Panc1 (cell line): ENCODE measurements at places on chromosomes 12 and 14. TPM values are rescaled to one million over a fixed set of nuclear protein-coding genes. Genes with fewer than 3 reads are reported as not detected.

- H3K36me3 ChIP-seq, result peaks cover 6% of the 10 kb centered on the region
- H3K4me3 ChIP-seq, result no peak overlapping the region
- H3K27ac ChIP-seq, result no peak overlapping the region
- no peaks in the 10 kb centered on the region for H3K27me3 ChIP-seq
Observed at GRCh38 chr14:35277179-35277578, 15.0 kb upstream of the PSMA6 start.

GRCh38 chr12:65637774-65638173 lies 186.5 kb upstream of the HMGA2 start:
- no peaks in the 10 kb centered on the region for H3K36me3 ChIP-seq
- H3K4me3 ChIP-seq, result no peak overlapping the region
- H3K27me3 ChIP-seq, result no peaks in the 10 kb centered on the region
- H3K4me1 ChIP-seq, result peaks cover 4% of the 10 kb centered on the region
- H3K27ac ChIP-seq, result no peak overlapping the region

IRAK4 gene
- total RNA-seq, result 11.3 TPM

DNA sequence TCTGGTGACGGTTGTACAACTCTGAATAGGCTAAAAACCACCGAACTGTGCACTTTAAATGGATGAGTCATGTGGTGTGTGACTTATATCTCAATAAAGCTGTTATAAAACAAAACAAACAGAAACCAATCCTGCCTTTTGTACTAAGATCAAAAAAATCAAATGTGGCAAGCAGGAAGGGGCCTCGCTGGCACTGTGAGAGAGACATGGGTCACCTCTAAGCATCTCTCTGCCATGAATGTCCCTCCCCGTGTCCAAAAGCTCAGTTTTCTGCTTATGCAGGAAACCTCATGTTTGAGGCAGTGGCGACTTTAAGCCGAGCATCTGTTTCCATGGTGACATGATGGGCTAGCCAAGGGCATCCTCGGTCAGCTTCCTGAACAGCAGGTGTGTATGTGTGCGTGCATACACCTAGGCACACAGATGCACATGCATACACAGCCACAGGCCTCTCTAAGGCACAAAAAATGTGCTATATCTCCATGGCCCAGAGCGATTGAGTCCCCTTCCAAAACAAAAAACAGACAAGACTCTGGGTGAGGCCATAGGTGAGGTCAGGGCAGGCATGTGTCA lies 44.4 kb downstream of the ARL6IP4 start:
- DNase-seq, result no peak
- peaks cover 10% of the 10 kb centered on the region for H3K4me1 ChIP-seq

ACSM4 gene
- not detected for total RNA-seq

- H3K4me3 ChIP-seq, result no peak overlapping the region; the same call in 1 of the 2 replicates
- H3K27me3 ChIP-seq, result peaks cover 16% of the 10 kb centered on the region
- H3K4me1 ChIP-seq, result peaks cover 17% of the 10 kb centered on the region
- H3K27ac ChIP-seq, result no peak overlapping the region
Observed at GRCh38 chr12:88577537-88577936, 2.7 kb downstream of the KITLG start.

GRCh38 chr14:63435838-63436237 lies 107.3 kb downstream of the PPP2R5E start:
- DNase-seq, result no peak
- no peak overlapping the region for H3K4me3 ChIP-seq
- peaks cover 15% of the 10 kb centered on the region for H3K4me1 ChIP-seq

DNA sequence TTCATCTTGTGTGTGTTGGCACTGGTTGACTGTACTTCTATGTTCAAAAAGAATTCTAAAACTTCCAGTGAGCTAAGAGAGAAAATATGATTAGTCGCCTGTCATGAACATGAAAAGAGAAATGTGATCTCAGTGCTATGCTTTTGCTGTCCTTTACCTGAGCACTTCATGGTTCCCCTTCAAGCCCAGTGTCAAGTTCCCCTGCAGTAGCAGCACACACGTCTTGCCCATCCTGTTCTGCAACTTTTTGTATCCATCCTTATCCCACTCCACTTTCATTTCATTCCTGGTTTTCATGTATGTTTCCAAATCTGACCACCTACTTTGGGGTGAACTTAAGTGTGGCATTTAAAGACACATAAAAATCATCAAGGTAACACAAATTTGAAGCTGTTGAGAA lies 848.0 kb upstream of the USP15 start:
- no peaks in the 10 kb centered on the region for H3K27me3 ChIP-seq
- no peaks in the 10 kb centered on the region for H3K4me1 ChIP-seq
- H3K36me3 ChIP-seq, result no peaks in the 10 kb centered on the region

DNA sequence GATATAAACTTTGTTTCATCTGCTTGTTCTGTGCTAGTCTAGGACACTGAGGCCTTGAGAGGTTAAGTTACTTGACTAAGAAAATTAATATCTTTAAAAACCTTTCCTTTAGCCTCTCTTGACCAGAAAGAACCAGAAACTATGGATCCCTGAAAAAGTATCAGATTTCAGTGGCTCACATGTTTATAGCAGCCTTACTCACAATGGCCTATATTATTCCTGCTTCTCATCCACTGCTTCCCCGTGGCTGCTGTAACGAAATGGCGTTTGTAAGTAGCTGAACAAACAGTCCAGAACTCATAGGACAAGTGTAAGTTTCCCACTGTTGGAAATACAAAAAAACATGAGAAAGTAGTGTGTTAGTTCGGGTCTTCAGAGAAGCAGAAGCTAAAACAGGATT lies 3.2 kb upstream of the PYGL start:
- H3K27me3 ChIP-seq, result no peaks in the 10 kb centered on the region
- no peak overlapping the region for H3K27ac ChIP-seq
- no peaks in the 10 kb centered on the region for H3K4me1 ChIP-seq
- DNase-seq, result no peak
- H3K36me3 ChIP-seq, result no peaks in the 10 kb centered on the region

DNA sequence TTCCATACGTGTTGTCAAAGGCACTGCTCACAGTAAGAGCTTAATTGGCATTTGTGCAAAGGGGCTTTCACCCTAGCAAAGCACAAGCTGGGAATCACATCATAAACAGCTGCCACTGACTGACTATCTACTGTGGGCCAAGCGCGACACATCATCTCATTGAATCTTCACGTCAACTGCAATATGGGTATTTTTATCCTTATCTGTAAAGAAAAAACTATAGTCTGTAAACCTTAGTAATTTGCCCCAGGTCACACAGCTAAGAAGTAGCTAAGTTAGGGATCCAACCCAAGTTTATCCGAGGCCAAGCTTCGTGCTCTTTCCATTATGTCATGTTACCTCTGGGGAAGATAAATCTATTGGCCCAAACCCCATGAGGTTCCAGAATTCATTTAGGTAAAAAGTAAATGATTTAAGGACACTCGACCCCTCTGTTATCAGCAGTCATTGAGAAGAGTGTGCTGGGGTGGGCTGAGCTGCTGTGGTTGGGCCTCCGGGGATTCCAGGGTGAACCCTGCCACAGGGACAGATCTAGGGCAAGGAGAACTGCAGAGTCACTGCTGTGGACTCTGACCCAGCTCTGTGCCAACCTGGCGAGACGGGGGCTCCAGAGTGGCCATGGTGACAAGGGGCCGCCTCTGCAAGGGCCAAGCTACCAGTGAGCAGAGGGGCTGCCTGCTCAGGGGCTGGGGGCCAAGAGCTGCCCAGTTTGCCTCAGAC lies 27.6 kb downstream of the NCKAP5L start:
- 0 out of 2 replicates have a peak, but pooled peaks cover 2% of the 10 kb centered on the region for H3K36me3 ChIP-seq
- DNase-seq, result no peak
- H3K4me3 ChIP-seq, result no peak overlapping the region

DNA sequence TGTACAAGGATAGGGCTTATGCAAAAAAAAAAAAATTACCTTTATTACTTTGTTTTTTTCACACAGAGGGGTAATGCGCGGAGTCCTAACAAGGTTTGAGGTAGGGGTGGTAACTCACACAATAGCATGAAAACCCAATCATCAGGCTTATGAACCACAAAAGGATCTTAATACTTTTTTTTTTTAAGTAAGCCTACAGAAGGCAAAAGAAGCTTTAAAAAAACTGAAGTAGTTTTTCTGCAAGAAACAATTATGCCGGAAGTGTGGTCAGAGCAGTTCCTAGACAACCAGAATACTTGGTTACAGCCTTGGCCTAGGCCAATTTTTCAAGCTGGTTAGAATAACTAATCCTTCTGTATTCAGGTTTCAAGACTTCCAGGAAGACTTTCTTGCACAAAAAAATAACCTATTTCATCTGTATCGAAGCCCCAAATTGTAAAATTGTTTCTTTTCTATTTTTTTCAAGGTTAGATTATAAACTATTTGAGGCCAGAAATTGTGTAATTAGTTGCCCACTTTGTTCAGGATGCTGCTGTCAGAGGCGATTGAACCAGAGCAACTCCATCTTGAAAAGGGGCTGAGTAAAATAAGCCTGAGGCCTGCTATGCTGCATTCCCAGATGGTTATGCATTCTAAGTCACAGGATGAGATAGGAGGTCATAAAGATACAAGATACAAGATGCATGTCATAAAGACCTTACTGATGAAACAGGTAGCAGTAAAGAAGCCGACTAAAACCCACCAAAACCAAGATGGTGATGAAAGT lies 1.8 kb upstream of the GNS start:
- H3K27ac ChIP-seq, result no peak overlapping the region
- peaks cover 8% of the 10 kb centered on the region; the same call in 1 of the 2 replicates for H3K4me1 ChIP-seq
- no peak overlapping the region for H3K4me3 ChIP-seq
- no peaks in the 10 kb centered on the region; the same call in 1 of the 2 replicates for H3K36me3 ChIP-seq

GRCh38 chr12:32794281-32794680 lies 38.6 kb upstream of the YARS2 start:
- no peaks in the 10 kb centered on the region for H3K4me1 ChIP-seq
- no peak overlapping the region for H3K4me3 ChIP-seq
- no peaks in the 10 kb centered on the region for H3K27me3 ChIP-seq

DNA sequence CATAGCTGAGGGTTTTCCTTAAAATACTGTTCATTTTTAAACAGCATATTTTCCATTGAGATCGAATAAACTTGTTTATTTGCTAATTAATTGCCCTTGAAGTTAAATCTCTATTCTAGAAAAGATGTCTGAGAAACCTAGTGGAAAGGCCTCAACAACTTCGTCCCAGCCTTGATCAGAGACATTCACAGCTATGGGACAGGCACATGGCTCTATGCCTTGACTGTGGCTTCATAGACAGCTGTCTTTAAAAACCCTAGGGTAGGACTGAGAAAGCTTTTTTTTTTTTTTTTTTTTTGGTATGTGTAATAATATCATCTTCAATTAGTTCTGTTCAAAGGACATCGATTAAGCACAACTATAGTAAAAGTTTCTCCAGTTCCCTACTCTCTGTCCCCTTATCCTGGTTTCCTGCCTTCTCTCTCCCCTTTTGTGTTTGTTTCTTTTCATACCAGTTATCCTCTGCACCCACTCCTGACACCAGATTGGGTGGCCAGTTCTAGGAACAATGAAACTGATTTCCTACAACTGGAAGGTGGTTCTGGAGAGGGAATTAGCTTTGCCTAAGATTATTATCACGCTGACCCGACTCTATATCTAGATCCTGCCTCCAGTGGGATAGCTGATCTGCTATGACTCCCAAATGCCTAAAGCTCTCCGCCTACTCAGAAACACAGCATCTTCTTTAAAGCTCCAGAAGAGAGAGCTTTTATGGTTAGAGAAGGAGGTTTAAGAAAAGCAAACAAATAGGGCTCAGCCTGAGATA lies 20.3 kb downstream of the SOCS2 start:
- H3K27ac ChIP-seq, result peak overlapping the region; percentile 90
- no peaks in the 10 kb centered on the region for H3K36me3 ChIP-seq
- no peaks in the 10 kb centered on the region for H3K27me3 ChIP-seq
- DNase-seq, result no peak
- peaks cover 20% of the 10 kb centered on the region for H3K4me1 ChIP-seq
- no peak overlapping the region for H3K4me3 ChIP-seq

DNA sequence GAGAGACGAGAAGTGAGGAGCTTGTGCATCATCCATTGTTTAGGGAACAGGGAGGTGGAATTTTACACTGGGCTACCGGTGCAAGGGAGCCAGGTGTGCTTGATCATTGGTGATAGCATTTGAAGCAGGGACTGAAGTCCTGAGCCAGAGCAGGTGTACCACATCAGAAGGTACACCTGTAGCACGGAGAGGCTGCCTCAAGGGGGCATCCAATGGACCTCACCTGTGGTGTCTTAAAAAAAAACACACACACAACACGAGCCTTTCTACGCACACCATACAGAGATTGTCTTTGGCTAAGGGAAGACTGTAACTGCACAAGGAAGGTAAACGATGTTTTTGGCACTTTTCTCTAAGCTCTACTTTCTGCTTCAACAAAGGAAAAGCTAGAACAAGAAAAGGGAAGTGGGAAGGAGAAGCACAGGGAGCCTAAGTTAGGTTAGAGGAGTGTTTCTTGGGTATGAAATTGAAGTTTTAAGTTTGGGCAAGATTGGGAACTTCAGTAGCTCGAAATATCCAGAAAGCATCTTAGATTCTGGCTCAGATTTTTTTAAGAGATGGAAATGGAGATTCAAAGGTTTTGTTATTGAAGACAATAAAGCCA lies 334.3 kb upstream of the FBXO33 start:
- DNase-seq, result no peak
- H3K27me3 ChIP-seq, result no peaks in the 10 kb centered on the region
- no peaks in the 10 kb centered on the region for H3K36me3 ChIP-seq
- H3K27ac ChIP-seq, result no peak overlapping the region

DRAM1 gene
- total RNA-seq, result 19.2 TPM

TMEM119 gene
- total RNA-seq, result not detected

GRCh38 chr12:19884021-19884492 lies 444.8 kb downstream of the AEBP2 start:
- H3K36me3 ChIP-seq, result no peaks in the 10 kb centered on the region
- H3K27me3 ChIP-seq, result no peaks in the 10 kb centered on the region
- no peak overlapping the region for H3K27ac ChIP-seq
- H3K4me1 ChIP-seq, result no peaks in the 10 kb centered on the region

OR4K5 gene
- total RNA-seq, result not detected

- H3K4me3 ChIP-seq, result no peak overlapping the region
- no peaks in the 10 kb centered on the region for H3K27me3 ChIP-seq
- no peak for DNase-seq
- H3K27ac ChIP-seq, result no peak overlapping the region
Observed at GRCh38 chr14:102094101-102094500, 7.3 kb upstream of the HSP90AA1 start.

BCL2L14 gene
- not detected for total RNA-seq

PACS2 gene
- total RNA-seq, result 55.2 TPM

KLRK1 gene
- 0.95 TPM for total RNA-seq

SMIM41 gene
- total RNA-seq, result not detected

DNA sequence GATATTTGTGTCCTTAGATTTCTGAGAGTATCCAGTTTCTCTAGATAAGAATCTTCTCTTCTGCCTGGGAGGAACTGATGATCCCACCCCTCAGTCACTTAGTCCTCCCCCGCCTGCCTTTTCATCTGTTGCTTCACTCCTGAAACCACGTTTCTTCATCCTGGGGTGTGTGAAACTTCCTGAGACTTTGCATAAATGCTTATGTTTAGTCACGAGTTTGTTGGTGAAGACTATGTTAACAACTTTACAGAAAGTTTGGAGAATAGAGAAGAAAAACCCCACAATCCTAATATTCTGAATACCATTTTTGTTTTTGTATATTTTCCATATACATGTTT lies 33.2 kb downstream of the MARK3 start:
- no peak overlapping the region for H3K4me3 ChIP-seq
- no peak for DNase-seq
- no peaks in the 10 kb centered on the region for H3K36me3 ChIP-seq
- H3K27ac ChIP-seq, result no peak overlapping the region
- no peaks in the 10 kb centered on the region for H3K27me3 ChIP-seq
- no peaks in the 10 kb centered on the region; the same call in 1 of the 2 replicates for H3K4me1 ChIP-seq

ACOT4 gene
- total RNA-seq, result 2.7 TPM

- no peaks in the 10 kb centered on the region for H3K36me3 ChIP-seq
- no peak overlapping the region for H3K4me3 ChIP-seq
- DNase-seq, result no peak
- H3K27ac ChIP-seq, result no peak overlapping the region
- no peaks in the 10 kb centered on the region; the same call in 1 of the 2 replicates for H3K27me3 ChIP-seq
- H3K4me1 ChIP-seq, result no peaks in the 10 kb centered on the region
Observed at GRCh38 chr12:100820314-100820713, 25.7 kb downstream of the ANO4 start.

- no peak overlapping the region for H3K27ac ChIP-seq
- H3K4me1 ChIP-seq, result no peaks in the 10 kb centered on the region
- no peak for DNase-seq
- H3K27me3 ChIP-seq, result no peaks in the 10 kb centered on the region
Observed at GRCh38 chr14:100778951-100779690, 46.8 kb upstream of the MEG3 start.
